Cortex of kidney (tissue), 1 donor: ENCODE measurements at places on chromosomes 1 and 21.

- no peak for DNase-seq
These were observed 90.0 kb downstream of the ASH1L start for GRCh38 chr1:155472491-155473083.

- DNase-seq: no peak
These were observed 456.1 kb upstream of the ADAMTS5 start for GRCh38 chr21:27423038-27423437.

DNA sequence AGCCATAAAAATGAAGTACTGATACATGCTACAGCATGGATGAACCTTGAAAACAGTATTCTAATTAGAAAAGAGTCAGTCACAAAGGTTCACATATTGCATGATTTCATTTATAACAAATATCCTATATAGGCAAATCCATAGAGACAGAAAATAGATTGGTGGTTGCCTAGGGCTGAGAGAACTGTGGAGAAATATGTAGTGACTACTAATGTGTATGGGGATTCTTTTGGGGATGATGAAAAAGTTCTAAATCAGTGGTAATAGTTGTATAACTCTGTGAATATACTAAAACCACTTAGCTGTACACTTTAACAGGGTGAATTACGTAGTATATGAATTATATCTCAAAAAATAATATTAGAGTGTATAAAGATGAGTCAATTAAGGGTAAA, 45.8 kb downstream of the RNF115 start:
- DNase-seq: no peak

DNA sequence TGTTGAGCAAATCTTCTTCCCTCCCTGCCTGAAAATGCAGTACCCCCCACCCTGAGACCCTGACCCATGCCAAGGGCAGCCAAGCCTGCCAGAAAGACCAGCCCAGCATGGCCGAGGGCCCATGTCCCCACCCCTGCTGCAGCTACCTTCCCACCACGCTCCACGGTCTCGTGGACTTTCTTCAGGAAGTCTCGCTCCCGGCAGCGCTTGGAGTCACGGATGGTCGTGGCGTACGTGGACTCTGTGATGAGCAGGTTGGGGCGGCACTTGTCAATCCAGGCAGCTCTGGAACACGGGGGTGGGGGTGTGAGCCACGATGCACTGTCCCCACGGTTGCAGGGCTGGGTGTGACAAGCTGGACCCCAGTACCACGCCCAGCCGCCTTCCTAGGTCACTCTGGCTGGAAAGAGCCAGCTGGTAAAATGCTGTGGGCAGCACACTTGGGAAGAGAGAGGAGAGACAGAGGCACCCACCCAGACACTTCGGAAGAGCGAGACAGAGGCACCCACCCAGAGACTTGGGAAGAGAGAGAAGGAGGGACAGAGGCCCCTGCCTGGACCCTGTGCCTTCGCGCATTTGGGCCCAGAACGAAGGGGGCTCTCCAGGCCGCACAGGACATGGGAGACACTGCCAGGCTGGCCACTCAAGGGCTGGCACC, 6.4 kb downstream of the PUSL1 start:
- DNase-seq: no peak

DNA sequence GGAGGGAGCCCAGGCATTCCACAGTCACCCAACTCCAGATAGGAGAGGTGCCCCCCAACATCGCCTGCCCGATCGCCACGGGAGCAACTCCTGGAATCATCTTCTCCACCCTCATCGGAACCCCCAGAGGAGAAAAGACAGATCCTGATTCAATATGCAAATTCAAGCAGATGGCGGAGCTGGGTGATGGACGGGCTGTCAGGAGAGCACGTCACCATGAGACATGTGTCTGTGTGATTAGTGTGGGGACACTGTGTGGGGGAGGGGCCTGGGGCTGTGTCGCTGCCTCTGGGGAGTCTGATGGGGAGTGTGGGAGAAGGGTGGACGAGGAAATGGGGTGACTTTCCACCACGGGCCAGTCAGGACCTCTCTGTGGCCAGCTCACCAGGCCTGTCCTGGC, 90.2 kb upstream of the CSF3R start:
- DNase-seq: no peak

- no peak for DNase-seq
These were observed 53.2 kb upstream of the SYNC start for GRCh38 chr1:32755810-32756159.

- no peak for DNase-seq
These were observed 7.0 kb downstream of the PAFAH2 start for GRCh38 chr1:25990702-25991395.

DNA sequence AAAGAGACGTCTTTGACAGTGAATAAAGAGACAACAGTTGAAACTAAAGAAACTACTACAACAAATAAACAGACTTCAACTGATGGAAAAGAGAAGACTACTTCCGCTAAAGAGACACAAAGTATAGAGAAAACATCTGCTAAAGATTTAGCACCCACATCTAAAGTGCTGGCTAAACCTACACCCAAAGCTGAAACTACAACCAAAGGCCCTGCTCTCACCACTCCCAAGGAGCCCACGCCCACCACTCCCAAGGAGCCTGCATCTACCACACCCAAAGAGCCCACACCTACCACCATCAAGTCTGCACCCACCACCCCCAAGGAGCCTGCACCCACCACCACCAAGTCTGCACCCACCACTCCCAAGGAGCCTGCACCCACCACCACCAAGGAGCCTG, 68.5 kb downstream of the TPR start:
- DNase-seq: no peak

- no peak for DNase-seq
These were observed 735 bp downstream of the CROCC start for GRCh38 chr1:16922466-16922865.

- DNase-seq: no peak
These were observed 179.9 kb downstream of the HMCN1 start for GRCh38 chr1:185914089-185914488.

DNA sequence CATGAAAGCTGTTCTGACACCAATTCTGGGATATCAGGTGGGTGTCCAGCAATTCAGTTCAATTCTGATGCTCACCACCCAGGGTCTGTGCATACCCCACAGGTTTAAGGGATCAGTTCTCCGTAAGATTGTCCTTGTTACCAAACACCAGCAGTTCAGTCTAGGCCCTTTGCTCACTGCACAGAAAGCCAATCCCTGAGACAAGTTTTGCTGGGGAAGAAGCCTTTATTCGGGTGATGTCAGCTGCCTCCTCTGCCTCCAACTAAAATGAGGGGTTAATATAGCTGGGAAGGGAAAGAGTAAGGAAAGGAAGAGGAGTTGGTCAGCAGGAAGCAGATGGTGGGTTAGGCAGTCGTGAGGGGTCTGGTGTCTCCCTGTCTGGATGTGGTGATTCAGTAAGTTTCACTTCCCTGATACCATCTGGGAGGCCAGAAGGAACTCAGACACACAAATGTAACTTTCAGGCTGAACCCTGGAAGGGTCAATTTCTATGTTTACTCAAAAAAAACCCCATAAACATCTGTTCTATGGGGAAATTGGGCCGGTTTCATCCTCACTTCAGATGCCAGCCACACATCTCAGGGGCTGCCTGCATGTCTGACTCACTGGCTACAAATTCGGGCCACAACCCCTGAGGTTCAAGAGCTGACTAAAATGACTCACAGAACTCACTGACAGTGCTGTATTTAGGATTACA, 83.3 kb upstream of the PGBD5 start:
- DNase-seq: no peak

GRCh38 chr1:47711848-47712492, 274.1 kb downstream of the FOXD2 start:
- no peak for DNase-seq

GRCh38 chr1:193260056-193260745, 73.8 kb upstream of the B3GALT2 start:
- no peak for DNase-seq

DNA sequence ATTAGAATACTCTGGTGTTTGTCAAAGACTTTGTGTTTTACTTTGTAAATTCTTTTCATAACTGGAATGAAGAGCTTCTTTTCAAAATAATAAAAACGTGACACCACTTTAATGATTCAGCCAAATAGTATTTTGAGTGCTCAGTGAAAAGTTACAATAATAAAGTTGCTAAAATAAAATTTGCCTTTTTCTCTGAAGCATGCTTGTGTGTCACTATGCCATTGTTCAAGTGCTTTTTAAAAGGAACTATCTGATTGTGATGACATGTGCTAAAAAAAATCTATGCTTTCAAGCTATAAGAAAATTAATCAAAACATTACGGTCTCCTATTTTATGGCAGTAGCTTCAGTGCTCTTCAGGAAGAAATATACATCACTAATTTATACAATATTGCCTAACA, 1290.5 kb upstream of the B3GALT2 start:
- DNase-seq: no peak

DNA sequence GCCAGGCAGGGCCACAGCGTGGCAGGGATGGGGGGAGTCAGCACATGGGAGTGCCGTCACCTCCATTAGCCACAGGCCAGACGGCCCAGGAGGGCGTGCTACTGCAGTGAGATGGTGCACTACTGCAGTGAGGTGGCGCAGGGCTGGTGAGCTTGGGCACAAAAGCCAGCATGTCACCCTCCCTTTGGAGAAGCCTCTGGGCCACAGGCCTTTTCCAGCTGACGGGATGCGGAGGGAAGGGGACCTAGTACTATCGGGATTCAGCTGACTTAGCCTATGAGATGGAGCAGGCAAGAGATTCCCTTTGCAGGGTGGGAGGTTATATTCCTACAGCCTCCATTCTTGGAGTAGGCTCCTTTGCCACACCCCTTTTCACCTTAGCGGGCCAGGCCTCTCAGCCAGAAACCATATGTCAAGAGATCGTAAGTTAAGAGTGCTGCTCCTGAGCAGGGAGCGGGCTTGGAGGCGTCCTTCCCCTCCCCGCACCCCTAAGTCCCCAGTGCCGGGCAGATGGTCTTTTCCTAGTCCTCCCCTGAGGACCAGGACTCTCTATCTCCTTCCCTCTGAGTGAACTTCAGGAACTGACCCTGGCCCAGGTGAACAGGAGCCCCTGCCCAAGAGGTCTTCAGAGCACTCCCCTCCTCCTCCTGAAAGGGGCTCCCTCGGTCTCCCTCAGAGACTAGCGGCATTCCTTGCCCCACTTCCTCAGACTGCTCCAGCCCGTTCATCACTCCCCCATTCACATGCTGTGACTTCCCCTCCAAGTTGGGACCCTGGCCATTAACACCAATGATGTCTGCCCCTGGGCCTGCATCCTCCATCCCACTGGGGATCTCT, 8.2 kb downstream of the NES start:
- DNase-seq: no peak

- DNase-seq: no peak
These were observed 765 bp upstream of the BMP8A start for GRCh38 chr1:39490596-39491145.
